ENCODE measurements at places on chromosomes 3 and 15. TPM values are rescaled to one million over a fixed set of nuclear protein-coding genes. Genes with fewer than 3 reads are reported as not detected.

DNA sequence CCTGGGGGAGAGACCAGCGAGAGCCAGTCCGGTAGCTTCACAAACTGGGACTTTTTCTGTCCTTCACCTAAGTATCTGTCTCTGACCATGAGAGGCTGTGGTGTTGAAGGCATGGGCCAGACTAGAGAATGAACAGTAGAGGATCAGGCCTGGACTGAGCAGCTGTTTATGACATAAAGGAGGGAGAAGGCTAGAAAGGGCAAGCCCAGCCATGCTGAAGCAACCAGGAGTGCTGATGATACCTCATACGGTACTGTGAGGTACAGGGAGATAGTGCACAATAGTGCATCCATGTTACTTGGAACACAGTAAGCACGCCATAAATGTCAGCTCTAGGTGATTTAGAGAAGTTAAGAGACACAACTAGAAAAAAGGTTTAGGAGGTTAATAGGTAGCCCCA is 22.6 kb upstream of the TIMP4 start:
- no peaks in the 10 kb centered on the region for H3K4me1 ChIP-seq
- H3K4me3 ChIP-seq = no peak overlapping the region
- H3K27me3 ChIP-seq = no peaks in the 10 kb centered on the region
- H3K36me3 ChIP-seq = no peaks in the 10 kb centered on the region
- H3K27ac ChIP-seq = no peak overlapping the region
- no peak for DNase-seq

PFKFB4 gene
- total RNA-seq = 15.0 TPM

GRCh38 chr3:99878005-99878404 is 60.3 kb downstream of the CMSS1 start:
- DNase-seq = no peak
- H3K4me1 ChIP-seq = peaks cover 27% of the 10 kb centered on the region
- no peak overlapping the region for H3K27ac ChIP-seq

GRCh38 chr3:185221203-185221602 is 32.6 kb downstream of the EHHADH start:
- DNase-seq = no peak
- H3K4me1 ChIP-seq = peaks cover 5% of the 10 kb centered on the region
- no peak overlapping the region for H3K4me3 ChIP-seq
- no peaks in the 10 kb centered on the region for H3K27me3 ChIP-seq
- H3K36me3 ChIP-seq = no peaks in the 10 kb centered on the region
- no peak overlapping the region for H3K27ac ChIP-seq

DNA sequence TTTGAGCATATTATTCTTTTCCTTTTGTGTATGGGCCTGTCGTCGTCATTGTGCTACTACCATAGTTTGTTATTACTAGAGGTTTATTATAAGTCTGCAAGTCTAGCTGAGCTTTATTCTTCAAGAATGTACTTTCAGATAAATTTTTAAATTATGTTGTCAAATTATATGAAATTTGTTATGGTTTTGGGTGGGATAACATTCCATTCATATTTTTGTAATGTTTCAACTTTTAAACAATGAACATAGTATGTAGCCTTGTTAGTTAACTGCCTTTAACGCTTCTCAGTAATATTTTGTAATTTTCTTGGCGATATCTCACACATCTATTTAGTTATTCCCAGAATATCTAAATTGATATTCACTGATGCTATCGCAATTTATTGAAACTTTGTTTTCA is 41.6 kb upstream of the GOLGA8B start:
- H3K4me3 ChIP-seq = no peak overlapping the region
- no peaks in the 10 kb centered on the region for H3K27me3 ChIP-seq
- no peaks in the 10 kb centered on the region for H3K4me1 ChIP-seq
- no peak for DNase-seq
- H3K36me3 ChIP-seq = no peaks in the 10 kb centered on the region
- H3K27ac ChIP-seq = no peak overlapping the region

DNA sequence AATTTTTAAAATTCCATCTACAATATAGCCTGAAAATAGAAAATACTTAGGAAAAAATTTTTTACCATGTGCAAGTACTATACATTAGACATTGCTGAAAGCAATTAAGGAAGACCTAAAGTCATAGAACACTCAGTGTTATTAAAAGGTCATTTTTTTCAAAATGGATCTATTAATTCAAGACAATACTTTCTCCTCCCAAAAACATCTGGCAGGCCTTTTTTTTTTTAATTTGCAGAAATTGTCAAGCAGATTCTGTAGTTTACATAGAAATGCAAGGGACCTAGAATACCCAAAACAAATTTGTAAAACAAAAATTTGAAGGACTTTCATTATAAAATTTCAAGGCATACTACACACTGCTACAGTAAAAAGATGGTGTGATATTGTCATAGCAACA is 238.4 kb upstream of the VEPH1 start:
- H3K36me3 ChIP-seq = no peaks in the 10 kb centered on the region
- no peaks in the 10 kb centered on the region for H3K27me3 ChIP-seq
- H3K4me1 ChIP-seq = no peaks in the 10 kb centered on the region
- no peak for DNase-seq
- no peak overlapping the region for H3K4me3 ChIP-seq

DNA sequence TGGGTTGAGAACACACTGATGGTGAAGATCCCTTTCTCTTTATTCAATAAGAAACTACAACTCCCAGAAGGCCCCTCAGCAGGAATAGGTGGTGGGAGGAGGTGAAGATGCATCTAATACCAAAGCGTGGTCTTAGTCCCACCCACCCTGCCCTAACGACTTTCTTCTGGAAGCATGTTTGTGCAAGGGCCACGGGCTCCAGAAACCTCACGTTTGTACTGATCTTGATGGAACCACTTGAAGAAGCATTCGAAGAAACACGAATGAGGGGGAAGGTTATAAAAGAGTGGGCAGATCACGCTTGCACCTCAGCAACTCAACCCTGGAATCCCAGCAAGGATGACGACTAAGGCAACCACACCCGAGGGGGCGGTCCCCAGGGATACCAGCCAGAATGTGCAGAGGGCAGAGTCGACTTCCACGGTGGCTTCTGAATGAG is 10.6 kb upstream of the SLC25A36 start:
- H3K27ac ChIP-seq = no peak overlapping the region
- H3K27me3 ChIP-seq = no peaks in the 10 kb centered on the region
- H3K4me1 ChIP-seq = no peaks in the 10 kb centered on the region
- peak overlapping the region; percentile 53 for H3K4me3 ChIP-seq

- H3K36me3 ChIP-seq = no peaks in the 10 kb centered on the region
- H3K4me3 ChIP-seq = no peak overlapping the region
- H3K27me3 ChIP-seq = no peaks in the 10 kb centered on the region
- DNase-seq = no peak
- peaks cover 7% of the 10 kb centered on the region for H3K4me1 ChIP-seq
These were observed 38.7 kb downstream of the FMN1 start for GRCh38 chr15:33155691-33156420.

GOLGA6L10 gene
- total RNA-seq = not detected

GRCh38 chr15:96165081-96165480 is 165.4 kb upstream of the NR2F2 start:
- no peak overlapping the region for H3K4me3 ChIP-seq
- H3K4me1 ChIP-seq = peaks cover 32% of the 10 kb centered on the region
- no peaks in the 10 kb centered on the region for H3K36me3 ChIP-seq
- no peak for DNase-seq
- H3K27me3 ChIP-seq = no peaks in the 10 kb centered on the region

DNA sequence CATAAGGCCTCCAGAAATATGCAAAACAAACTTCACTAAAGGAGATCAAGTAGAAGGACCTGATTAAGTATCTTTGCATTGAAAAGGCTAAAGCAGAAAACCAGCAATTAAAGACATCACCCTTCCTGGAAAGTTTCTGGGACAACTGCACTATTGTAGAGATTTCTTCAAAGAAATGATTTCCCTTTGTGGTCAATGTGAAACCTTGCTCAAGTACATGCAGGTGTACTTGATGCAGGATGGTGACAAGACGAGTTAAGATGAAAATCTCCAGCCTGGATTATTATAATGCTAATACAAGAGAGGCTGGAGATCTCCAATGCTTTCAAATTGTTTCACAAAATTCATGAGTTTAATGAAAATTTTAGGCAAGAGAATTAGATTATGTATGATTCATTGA is 208.4 kb downstream of the TIGIT start:
- DNase-seq = no peak
- H3K36me3 ChIP-seq = no peaks in the 10 kb centered on the region
- H3K4me1 ChIP-seq = no peaks in the 10 kb centered on the region
- no peak overlapping the region for H3K4me3 ChIP-seq
- H3K27ac ChIP-seq = no peak overlapping the region

DNA sequence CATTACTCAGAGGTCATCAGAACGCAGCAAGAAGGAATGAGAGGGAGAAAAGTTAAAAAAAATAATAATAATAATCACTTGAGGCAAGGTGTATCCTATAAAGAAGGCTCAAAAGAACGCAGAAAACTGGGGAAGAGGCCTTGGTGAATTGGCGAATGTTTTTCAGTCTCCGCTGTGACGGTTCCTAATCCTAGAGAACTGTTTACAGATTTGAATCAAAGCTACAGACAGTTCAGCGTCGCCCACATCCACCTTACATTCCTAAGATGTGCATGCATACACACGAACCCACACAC is 634 bp downstream of the ZMAT3 start:
- H3K27me3 ChIP-seq = 0 out of 2 replicates have a peak, but pooled peaks cover 3% of the 10 kb centered on the region
- peak; percentile 35 for DNase-seq
- H3K4me3 ChIP-seq = peak overlapping the region; percentile 97
- H3K4me1 ChIP-seq = peaks cover 16% of the 10 kb centered on the region

DNA sequence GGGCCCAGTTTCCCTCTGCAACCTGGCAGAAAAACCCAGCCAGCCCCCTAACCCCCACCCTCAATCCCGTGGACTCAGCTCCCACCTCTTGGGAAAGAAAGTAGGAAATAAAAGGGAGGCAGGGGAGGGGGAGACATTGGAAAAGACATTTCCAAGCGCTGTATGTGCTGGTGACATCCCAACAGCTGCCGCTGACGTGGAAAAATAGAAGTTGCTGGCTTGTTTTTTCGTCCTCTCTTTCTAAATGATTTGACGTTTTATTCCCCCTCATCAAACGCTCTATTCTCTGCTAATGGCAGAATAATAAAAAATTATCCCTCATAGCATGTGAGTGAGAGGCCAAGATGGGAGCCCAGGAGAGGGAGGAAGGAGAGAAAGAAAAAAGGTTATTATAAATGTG is 76.1 kb downstream of the LINGO1 start:
- H3K27me3 ChIP-seq = no peaks in the 10 kb centered on the region
- DNase-seq = no peak
- H3K36me3 ChIP-seq = no peaks in the 10 kb centered on the region

- no peaks in the 10 kb centered on the region for H3K4me1 ChIP-seq
- peak; percentile 83 for DNase-seq
- no peaks in the 10 kb centered on the region for H3K27me3 ChIP-seq
- H3K36me3 ChIP-seq = no peaks in the 10 kb centered on the region
These were observed 227.6 kb upstream of the POU1F1 start for GRCh38 chr3:87503900-87504498.
